8988T (cell line): ENCODE measurements at places on chromosomes 2 and 18.

DNA sequence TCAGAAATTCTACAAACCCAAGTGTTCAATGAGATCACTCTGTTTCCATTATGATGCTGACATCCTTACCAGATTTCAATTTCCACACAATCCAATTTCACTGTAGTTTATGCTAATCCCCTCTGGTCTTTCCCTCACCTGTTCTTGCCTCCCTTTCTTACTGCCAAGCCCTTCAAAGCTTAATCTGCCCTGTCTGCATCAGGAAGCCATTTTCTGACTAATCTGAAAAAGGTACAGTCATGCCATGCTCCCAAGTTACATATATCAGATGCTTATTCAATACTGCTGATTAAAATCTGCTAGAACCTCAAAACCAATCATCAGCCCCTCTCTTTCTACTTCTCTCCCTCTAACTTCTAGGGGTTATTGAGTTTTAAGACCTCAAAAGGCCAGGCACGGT, 8.9 kb downstream of the KRTCAP3 start:
- no peak for DNase-seq

GRCh38 chr2:96927405-96928171, 57.7 kb upstream of the SEMA4C start:
- DNase-seq: no peak

DNA sequence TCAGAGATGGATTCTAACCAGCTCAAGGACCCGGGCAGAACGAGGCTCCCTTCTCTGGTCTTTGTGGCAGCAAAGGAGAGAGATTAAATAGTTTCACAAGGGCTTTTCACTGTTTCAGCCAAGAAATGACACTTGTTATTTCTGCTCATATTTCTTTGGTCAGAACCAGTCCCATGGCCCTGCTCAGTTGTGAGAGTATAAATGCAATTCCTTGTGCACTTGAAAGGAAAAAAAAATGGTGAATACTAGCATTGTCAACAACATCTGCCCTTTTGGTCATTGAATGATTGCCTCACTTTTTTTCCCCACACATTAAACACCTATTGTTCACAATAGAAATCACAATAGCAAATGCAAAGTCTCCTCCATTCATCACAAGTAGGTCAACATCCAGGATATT, 104.4 kb downstream of the RDH14 start:
- DNase-seq: no peak

- DNase-seq: no peak
Measured at GRCh38 chr2:106233350-106233706, 39.2 kb upstream of the UXS1 start.

- no peak for DNase-seq
Measured at GRCh38 chr18:12630136-12630535, 27.8 kb downstream of the SPIRE1 start.

- DNase-seq: no peak
Measured at GRCh38 chr2:46779447-46779941, 136.1 kb downstream of the MCFD2 start.

DNA sequence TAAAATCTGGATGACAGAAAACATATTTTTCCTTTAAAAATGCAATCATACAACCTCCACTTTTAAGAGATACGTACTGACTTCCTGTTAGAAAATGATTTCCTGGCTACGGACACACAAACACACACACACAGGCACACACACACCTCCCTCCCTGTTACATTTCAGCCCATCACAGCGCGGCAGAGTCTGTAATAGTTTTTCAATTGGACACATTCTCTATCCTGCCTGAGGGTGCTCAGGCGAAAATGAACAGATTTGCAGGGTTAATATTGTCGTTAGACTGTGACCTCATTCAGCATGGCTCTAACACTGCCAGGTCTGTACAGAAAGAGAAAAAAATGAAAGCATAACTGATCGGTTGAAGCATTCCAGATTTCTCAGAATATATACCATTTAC, 45.0 kb downstream of the KCTD1 start:
- no peak for DNase-seq

DNA sequence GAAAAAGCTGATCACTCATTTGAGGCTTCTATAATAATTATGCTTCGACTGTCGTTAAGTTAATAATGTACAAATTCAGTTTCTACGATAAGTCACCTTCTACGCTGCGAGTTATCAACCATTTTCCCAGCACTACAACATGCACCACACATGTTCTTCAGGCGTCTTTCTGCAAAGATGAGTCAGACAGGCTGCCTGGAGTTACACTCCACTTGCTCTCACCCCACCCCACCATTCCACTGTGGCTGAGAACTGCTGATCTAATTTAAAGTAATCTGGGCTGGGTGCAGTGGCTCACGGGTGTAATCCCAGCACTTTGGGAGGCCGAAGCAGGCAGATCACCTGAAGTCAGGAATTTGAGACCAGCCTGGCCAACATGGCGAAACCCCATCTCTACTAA, 218.6 kb downstream of the DYM start:
- DNase-seq: no peak

DNA sequence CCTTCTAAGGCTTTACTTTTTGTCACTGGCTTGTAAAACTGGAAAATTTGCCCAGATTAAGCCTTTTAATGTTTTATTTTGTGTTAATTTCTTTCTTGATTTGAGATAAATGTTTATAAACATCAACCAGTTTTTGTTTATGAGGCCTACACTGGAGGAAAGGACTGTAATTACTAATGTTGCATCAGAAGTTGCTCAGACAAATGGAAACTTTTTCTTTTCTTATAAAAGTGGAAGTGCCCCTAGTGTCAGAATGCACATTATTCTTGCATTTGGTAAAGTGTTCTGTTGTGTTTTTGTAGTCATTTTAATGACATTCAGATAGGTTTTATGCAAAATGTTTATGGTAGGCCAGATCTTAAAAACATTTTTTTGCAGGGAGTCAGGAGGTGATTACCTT, 25.3 kb downstream of the LCLAT1 start:
- DNase-seq: no peak

GRCh38 chr18:60754413-60755009, 381.9 kb upstream of the MC4R start:
- DNase-seq: no peak

DNA sequence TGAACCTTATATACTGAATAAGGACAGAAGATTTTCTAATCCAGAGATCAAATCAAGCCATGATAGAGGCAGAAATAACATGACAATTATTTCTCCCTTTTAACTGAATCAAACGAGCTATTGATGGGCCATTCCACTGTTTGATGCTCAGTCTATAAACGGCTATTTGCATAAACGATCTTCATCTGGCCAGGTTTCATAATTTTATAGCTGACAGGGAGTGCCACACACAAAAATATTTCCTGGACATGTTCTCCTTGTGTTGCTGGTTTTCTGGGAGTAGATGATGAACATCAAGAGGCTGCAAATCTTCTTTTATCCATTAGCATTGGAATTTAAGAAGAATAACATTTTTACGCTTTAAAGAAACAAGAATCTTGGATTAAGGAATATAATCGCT, 63.1 kb downstream of the ACVR1C start:
- DNase-seq: no peak

GRCh38 chr2:179793238-179793637, 68.2 kb downstream of the ZNF385B start:
- no peak for DNase-seq

DNA sequence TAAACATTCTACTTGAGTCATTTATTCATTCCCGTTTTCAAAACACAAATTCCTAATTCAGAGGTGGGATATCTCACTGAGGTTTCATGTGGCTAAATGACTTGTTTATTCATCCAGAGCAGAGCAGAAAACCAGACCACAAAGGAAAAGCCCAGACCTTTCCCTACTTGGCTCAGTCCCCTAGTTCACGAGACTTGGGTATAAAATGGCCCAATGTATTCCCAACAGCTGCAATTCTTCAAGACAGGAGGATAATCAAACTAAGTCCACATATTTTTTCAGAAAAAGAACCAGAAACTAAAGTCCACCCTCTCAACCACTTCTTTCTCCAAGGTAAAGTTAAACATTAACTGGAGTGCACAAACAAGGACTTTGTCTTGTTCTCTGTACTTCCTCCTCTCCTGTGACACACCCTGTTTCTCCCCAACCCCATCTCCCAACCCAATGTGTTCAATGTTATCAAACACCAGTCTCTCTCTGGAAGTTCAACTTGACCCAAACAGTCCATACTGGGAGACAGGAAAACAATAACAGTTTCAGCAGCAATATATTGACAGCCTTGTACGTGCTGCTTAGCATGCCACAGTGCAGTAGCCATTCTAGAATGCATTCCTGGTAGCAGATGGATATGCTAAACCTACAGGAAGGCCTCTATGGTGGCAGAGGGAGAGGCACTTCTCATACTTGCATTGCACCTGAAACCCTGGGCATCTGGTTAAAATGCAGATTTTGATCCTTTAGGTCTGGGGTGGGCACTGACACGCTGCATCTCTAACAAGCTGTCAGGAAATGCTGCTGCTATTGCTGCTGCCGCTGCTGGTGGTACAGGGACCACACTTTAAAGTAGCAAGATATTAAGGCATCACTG, 110.7 kb downstream of the INO80D start:
- no peak for DNase-seq

DNA sequence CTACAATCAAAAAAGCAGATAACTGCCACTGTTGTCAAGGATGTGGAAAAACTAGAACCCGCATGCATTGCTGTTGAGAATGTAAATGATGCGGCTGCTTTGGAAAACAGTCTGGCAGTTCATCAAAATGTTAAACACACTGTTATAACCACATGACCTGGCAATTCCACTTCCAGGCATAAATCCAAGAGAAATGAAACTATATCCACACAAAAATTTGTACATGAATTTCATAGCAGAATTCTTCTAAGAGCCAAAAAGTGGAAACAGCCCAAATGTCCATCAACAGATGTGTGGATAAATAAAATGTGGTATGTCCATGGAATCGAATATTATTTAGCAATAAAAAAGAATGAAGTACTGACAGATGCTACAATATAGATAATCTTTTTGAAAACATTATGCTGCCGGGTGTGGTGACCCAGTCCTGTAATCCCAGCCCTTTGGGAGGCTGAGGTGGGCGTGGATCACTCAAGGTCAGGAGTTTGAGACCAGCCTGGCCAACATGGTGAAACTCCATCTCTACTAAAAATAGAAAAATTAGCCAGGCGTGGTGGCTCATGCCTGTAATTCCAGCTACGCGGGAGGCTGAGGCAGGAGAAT, 32.0 kb downstream of the ERCC3 start:
- DNase-seq: no peak
